ENCODE measurements at places on chromosomes 12 and 14. TPM values are rescaled to one million over a fixed set of nuclear protein-coding genes. Genes with fewer than 3 reads are reported as not detected.

Gene CLEC4A
- 0.33 TPM for total RNA-seq

Gene ARHGEF25
- 40.0 TPM for total RNA-seq

Gene OSGEP
- 29.5 TPM for total RNA-seq

Gene CCT2
- total RNA-seq = 174 TPM

Gene HELB
- total RNA-seq = 2.6 TPM

Gene TSPAN11
- 2.6 TPM for total RNA-seq

Gene TAS2R20
- total RNA-seq = 2.1 TPM

Gene TBC1D30
- total RNA-seq = 0.26 TPM

Gene FOXN4
- total RNA-seq = not detected

Gene SIX4
- 18.3 TPM for total RNA-seq

Gene CD27
- 0.17 TPM for total RNA-seq

Gene PLEK2
- 0.51 TPM for total RNA-seq

Gene OR6C2
- total RNA-seq = not detected

Gene SIX1
- 1.8 TPM for total RNA-seq

Gene SUDS3
- 34.2 TPM for total RNA-seq

Gene TOMM20L
- not detected for total RNA-seq

Gene BIN2
- not detected for total RNA-seq

Gene LMO3
- 0.50 TPM for total RNA-seq
